ENCODE measurements at places on chromosomes 7 and 10.

GRCh38 chr7:43758822-43759683, 573 bp downstream of the BLVRA start:
- DNase-seq, result peak; percentile 59

- no peak for DNase-seq
These were observed 25.0 kb downstream of the ZDHHC6 start for GRCh38 chr10:112421731-112422130.

DNA sequence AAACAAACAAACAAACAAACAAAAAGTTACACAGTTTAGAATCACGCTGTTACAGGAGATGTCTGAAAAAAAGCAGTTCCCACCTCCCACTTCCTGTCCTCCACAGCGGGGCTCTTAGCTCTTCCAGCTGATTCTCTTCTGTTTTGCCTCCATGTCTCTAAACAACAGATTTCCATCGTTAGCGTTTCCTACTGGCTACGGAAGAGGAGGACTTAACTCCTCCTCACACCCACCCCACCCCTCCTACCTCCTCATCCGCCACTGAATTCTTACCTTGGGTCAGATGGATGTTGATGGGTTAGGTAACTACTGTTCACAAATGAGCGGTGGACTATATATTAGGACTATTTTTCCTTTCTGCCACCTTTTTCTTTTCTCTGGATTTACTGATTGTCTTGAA, 36.8 kb upstream of the NUB1 start:
- DNase-seq, result no peak

- DNase-seq, result no peak
These were observed 7.1 kb upstream of the SEMA3E start for GRCh38 chr7:83655951-83656556.

- DNase-seq, result no peak
These were observed 72.3 kb upstream of the FAM13C start for GRCh38 chr10:59434463-59435321.

DNA sequence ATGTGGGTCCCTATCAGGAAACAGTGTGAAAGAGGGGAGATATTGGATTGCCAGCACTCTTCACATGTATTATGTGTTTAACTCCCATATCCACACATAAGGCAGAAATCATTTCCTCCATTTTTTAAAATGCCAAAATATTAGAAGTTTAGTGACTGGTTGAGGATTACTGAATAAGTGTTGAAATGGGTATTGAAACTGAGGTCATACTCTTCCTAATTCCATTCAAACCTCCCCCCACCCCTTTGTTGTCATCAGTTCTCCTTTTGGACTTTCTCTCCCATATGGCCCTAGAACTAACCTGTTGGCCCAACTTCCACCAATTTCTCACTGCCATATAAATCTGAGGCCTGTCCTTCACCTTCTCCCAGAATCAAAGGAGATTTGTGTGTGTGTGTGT, 81.6 kb downstream of the EVX1 start:
- no peak for DNase-seq

- no peak for DNase-seq
These were observed 29.1 kb downstream of the ALOX5 start for GRCh38 chr10:45403151-45403550.

- no peak for DNase-seq
These were observed 139.1 kb downstream of the DLG5 start for GRCh38 chr10:77787440-77787839.

GRCh38 chr7:50166997-50167965, 74.2 kb upstream of the ZPBP start:
- DNase-seq, result peak; percentile 31

GRCh38 chr7:150950496-150951180, 27.5 kb downstream of the KCNH2 start:
- no peak for DNase-seq

GRCh38 chr10:61100887-61101286, 156.9 kb upstream of the RHOBTB1 start:
- DNase-seq, result no peak

GRCh38 chr10:28457110-28457509, 75.8 kb upstream of the WAC start:
- no peak for DNase-seq

GRCh38 chr7:36283181-36283580, 106.5 kb upstream of the ANLN start:
- no peak for DNase-seq

DNA sequence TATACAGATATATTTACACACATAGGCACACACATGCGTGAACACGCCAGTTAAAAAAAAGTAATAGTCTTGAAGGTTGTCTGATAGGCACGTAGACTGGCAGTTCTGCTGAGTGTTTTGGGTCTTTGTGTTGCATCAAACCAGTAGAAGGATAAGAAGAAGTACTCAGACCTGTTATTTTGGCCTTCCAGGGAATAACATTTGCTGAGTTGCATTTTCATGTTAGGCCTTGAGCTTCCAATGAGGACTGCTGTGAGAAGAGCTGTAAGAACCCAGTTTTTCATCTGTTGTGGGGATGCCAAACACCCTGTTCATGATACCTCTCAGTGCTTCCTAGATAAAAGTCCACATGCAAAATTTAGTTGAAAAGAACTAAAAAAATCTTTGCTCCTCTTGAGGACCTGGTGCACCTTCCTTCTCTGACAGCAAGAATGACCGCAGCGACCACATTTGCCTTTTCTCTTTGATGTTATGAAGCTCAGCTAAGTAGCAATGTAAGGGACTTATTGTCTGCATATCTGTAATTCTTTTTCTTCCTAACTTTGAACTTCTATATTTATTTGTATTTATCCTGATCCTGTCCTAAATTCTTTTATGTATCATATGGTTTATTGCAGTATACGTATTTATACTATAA, 27.2 kb downstream of the HIPK2 start:
- no peak for DNase-seq

- no peak for DNase-seq
These were observed 3.9 kb upstream of the SPAG6 start for GRCh38 chr10:22341190-22341925.

DNA sequence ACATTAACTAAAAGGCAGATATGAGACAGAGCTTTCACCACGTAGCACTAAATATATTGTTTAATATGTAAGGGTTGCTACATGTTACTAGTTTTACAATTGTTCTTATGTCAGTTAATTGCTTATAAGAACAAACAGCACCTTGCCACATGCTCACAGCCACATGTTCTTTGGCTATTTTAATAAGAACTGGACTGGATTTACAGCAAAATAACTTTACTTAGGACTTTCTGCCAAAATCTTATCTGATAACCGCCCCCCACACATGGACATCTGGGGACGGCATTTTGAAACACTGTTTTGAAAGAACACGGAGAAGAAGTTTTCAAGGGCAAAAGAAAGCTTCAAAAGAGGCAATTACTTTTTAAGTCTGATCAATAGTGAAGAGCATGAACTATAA, 45.3 kb downstream of the JAZF1 start:
- DNase-seq, result no peak

DNA sequence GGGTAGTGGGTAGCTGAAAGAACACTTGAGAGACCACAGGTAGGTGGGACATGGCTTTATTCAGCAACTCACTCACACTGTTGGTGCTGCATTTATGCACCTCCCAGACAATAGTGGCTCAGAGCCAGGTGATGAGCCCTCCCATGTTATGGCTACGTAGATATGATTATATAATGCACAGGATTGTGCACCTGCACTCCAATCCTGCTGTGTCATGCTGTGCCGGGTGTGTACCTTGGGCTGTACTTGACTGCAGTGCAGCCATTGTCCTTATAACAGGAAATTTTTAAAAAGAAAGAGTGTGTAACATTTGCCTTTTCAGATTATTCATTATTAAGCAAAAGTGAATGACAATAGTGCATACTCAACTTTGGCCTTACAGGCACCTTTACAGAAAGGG, 366.1 kb upstream of the BMPER start:
- DNase-seq, result no peak

DNA sequence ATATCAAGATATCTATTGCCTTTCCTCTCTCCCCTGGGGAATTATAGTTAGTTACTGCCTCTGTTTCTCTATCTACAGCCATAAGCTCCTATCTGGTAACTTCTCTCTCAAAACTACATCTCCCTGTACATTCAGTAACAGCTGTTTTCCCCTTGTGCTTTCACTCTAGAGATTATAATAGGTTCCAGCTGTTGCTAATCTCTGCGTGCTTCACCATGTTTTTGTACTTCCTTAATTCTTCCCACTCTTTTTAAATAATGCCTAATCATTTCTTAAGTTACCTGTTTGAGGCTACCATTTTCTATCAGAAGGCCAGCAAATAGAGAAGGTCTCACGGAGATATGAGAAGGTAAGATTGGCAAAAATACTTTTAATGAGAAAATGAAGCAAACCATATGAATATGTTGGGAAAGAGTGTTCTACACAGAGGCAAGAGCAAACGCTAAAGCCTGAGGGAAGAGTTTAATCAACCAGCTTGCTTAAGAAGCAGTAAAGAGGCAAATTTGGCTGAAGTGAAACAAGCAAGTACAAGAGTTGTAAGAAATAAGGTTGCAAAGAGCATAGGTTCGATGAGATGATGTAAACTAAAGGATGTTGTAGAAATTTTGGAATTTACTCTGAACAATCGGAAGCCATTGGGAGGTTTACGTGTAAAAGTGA, 101.9 kb upstream of the HGF start:
- DNase-seq, result no peak

DNA sequence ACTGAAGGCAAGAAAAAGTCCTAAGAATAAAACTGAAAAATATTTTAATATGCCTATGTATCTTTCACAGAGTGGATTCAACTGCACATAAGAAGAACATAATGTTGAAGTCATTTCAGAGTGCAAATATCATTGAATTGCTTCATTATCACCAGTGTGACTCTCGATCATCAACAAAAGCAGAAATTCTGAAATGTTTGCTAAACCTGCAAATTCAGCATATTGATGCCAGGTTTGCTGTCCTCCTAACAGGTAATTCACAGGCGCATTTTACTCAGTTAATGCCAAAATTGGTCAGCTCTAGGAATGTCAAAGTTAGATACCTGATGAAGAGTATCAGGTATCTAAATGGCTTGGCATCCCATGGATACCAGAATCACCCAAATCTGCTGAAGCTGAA, 52.0 kb downstream of the GDI2 start:
- no peak for DNase-seq

GRCh38 chr7:103949374-103949773, 40.1 kb downstream of the RELN start:
- DNase-seq, result no peak

DNA sequence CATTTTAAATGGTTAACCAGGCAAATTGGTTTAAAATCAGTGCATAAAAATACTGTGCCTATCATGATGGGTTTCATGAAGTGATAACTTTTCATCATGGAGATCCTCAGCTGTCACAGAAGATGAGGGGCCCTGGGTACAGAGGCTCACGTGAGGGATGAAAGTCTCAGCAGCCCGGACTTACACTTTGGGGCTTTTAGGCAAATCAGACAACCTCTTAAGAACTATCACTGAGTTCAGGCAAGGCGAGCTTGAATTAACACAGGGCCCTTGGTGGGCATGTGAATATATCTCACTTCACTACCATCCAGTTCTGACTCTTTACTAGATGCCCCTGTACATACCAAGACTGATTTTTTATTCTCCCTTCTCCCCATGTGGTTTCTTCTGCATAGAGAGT, 19.6 kb downstream of the IKZF1 start:
- DNase-seq, result no peak

DNA sequence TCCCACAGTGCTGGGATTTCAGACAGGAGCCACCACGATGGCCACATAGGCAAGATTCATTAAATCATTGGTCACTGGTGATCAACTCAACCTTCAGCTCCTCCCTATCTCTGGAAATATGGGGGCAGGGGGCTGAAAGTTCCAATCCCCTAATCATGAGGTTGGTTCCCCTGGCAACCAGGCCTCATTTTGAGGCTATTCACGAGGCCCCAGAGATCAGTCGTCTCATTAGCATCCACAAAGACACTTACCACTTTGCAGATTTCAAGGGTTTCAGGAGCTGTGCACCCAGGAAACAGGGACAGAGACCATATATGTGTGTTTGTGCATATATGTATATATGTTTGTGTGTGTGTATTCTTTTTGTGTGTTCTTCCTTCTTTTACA, 7.7 kb upstream of the GUSB start:
- DNase-seq, result no peak

GRCh38 chr10:132003282-132003924, 21.7 kb upstream of the BNIP3 start:
- no peak for DNase-seq

GRCh38 chr7:23114896-23115295, 9.3 kb downstream of the KLHL7 start:
- DNase-seq, result no peak

DNA sequence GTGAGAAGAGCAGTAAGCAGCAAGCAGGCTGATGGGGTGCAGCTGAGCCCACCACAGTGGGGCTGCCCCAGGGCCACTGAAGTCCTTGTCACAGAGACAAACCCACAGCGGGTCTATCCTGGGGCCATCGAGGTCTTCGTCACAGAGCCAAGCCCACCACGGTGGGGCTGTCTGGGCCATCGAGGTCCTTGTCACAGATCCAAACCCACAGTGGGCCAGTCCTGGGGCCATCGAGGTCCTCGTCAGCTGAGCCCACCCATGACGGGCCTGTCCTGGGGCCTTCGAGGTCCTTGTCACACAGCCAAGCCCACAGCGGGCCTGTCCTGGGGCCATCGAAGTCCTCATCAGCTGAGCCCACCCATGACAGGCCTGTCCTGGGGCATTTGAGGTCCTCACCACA, 549.9 kb downstream of the DNAJB6 start:
- DNase-seq, result no peak

GRCh38 chr7:159031135-159031701, 113.4 kb downstream of the VIPR2 start:
- DNase-seq, result no peak
